ENCODE measurements at places on chromosomes 4 and X.
A peak's percentile ranks its signal among the peaks of the same experiment; 100 is the strongest.

DNA sequence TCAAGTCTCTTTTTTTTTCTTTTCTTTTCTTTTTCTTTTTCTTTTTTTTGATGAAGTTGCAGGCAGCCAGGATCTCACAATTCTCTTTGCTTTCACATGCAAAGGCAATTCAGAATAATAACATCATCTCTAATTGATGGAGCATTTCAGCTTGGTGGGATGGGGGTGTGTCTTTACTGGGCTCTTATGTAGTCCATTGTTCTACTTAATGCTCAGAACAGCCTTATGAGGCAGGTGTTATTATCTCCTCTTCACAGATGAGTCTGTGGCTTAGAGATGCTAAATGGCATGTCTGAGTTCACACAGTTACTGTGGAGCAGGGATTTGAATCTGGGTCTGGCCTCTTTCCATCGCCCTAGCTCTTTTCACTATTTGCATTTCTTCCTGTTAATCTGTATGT is 70.2 kb downstream of the TRPC5 start:
- DNase-seq: no peak

- no peak for DNase-seq
Observed at GRCh38 chrX:30887721-30888120, 1.3 kb downstream of the TAB3 start.

DNA sequence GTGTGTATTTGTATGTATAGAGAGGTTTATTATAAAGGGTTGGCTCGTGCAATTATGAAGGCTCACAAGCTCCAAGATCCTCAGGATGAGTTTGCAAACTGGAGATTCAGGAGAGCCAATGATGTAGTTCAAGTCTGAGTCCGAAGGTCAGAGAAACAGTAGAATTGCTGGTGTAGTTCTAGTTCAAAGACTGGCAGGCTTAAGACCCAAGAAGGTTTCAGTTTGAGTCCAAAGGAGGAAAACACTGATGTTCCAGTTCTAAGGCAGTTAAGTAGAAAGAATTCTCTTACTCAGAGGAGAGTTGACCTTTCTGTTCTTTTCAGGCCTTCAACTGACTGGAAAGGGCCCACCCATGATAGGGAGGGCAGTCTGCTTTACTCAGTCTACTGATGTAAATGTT is 89.1 kb downstream of the PTPN13 start:
- DNase-seq: no peak

DNA sequence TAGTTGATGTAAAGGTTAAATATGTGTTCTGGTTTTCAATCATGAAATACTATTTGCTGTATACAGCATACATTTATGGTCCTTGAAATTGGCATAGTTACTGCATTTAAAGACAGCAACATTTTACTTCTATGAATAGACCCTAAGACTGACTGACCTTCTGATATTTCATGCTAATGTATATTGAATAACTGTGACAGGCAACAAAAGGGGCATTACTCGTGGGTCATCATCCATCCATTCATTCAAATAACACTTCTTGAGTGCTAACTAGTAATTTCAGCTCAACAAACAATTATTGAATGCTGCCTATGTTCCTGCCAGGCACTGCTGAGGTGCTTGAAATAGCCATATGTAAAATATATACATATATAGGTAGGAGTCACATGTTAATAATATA is 92.8 kb upstream of the ADAMTS3 start:
- DNase-seq: no peak

DNA sequence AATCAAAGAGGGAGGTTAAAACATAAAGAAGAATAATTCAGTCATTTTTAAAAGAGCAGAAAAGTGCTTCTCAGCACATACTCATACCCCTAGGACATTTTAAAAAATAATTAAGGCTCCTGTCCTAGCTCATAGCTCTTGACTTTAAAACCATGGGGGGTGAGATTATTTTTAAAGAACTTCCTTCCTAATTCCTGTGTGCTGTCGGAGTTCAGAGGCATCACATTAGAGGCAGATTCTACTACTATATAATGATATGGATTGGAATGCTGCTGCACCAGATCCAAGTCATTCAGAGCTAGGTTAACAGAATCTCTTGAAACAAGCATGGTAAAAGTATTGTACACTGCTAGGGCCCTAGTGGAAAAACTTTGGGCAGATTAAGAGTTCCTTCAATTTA is 456.5 kb upstream of the ADGRL3 start:
- no peak for DNase-seq

DNA sequence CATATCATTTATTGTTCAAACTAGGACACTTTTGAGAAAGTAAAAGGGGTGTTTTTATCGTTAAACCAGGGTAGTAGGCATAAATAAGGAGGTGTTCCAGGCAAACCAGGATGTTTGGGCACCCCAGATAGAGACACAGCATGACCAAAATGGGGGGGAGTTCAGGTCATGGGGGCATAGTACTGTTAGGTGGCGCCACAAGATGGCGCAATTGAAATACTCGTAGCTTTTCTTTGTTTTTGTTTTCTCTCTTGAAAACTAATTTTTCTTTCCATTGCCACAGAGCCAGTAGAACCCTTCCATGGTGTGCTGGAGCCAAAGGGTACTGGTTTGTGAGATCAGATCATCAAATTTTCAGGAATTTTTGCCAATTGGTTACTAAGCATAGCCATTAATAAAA is 283.4 kb downstream of the BCOR start:
- DNase-seq: no peak

DNA sequence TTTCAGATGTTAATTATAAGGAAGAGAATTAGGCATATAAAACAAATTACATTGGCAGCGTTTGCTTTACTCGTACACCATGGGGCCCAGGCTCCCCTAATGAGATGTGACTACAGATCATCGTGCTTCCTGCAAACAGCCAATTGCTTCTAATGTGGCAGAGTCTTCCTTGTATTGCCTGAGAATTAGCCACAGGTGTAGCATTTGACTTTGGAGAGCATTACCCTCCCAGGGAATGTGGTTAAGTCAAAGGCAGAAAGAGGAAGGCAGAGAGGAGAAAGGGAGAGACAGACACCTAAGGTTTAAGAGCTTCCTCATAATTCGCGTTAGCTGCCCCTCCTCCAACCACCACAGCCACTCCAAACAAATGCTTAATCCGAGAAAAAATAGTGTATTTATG is 97.0 kb downstream of the MID1IP1 start:
- no peak for DNase-seq

DNA sequence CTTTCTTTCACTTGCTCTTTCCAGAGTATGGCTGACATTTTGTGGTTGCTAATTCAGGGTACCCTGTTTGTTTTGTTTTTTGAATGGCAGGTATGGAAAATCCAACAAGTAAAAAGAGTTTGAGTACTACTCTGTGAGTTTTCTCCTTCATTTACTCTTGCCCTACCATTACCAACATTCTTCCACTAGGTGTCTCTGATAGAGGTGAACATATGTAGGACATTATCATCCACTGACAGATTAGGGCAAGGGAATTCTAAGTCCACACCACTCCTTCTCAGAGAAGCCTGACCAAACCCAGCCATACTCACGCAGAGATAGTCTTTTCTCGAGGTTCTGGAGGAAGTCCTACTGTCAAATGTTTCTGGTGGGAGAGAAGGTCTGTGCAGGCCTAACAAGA is 36.7 kb upstream of the HDAC8 start:
- peak; percentile 6 for DNase-seq

- no peak for DNase-seq
Observed at GRCh38 chr4:3518511-3518880, 13.7 kb downstream of the LRPAP1 start.

GRCh38 chrX:109199726-109200125 is 282.2 kb downstream of the GUCY2F start:
- no peak for DNase-seq

GRCh38 chr4:53830511-53830910 is 233.9 kb downstream of the CHIC2 start:
- peak; percentile 18 for DNase-seq

- DNase-seq: no peak
Observed at GRCh38 chr4:105154576-105154975, 7.9 kb downstream of the TET2 start.

DNA sequence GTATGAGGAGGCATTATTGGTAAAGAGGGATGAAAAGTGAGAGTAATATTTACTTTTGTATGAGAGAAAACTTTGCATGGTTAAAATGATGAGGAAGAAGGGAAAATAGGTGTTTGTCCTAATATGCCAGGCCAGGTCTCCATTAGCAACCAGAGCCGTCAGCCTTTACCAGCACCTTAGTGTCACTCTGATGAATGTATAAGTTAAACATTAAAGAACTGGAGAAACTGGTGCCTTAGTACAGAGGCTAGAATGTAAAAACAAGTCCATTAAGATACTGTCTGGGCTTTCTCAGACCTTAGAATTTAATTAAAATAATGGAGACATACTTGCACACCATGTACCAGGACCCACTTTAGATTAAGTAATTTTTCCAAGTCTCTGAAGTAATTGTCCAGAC is 222.3 kb downstream of the FAM47A start:
- no peak for DNase-seq

DNA sequence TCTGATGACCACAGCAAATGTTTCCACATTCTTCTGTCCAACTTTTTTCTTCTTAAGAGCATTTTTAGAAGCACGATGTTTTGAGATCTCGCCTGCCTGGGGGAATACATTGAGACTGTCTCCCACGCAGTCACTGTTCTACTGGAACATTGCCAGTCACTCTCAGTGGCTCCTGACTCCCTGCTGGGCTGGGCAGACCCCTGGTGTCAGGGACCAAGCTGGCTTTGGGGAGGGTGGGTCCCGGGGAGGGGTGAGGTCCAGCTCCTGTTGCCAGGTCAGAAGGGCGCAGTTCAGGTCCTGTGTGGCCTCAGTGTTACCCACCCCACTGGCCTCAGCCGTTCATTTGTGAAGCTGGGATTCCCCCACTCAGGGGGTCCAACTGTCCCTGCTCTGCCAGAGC is 18.9 kb upstream of the ABLIM2 start:
- no peak for DNase-seq

DNA sequence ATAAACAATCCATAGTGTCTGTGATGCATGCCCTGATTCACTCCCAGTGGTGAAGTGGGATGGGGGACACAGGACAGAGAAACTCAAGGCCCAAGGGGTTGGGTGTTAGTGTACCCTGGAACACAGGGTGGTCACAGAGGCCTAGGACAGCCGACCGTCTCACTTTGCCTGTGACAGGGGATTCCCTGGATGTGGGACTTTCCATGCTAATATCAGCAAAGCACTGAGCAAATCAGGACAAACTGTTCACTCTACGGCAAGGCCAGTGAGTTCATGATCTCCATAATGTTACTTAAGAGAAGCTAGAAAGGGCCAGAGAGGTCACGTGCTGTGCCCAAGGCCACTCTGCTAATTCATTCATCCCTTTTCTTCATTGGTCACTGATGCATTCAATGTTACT is 158.7 kb upstream of the RBPJ start:
- DNase-seq: no peak

DNA sequence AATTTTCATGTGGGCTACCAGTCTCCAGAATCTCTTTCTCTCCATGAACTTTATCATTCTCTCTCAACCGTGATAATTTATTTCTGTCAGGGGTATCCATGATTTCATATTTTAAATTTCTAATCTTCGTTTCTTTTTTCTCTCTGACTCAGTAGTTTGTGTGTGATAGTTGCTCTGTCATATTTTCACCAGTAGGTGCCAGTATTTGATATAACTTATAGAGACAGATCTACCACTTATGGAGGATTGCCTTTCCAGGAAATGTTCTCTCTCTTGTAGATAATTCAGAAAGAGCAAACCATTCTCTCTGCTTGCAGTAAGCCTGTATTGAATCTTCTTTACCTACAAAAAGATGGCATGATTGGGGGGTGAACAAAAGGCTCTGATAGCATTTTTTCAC is 79.3 kb upstream of the DYNLT3 start:
- DNase-seq: no peak

- DNase-seq: no peak
Observed at GRCh38 chrX:101160001-101160400, 59.6 kb upstream of the DRP2 start.

- DNase-seq: no peak
Observed at GRCh38 chr4:152943672-152944071, 7.5 kb downstream of the FHDC1 start.

DNA sequence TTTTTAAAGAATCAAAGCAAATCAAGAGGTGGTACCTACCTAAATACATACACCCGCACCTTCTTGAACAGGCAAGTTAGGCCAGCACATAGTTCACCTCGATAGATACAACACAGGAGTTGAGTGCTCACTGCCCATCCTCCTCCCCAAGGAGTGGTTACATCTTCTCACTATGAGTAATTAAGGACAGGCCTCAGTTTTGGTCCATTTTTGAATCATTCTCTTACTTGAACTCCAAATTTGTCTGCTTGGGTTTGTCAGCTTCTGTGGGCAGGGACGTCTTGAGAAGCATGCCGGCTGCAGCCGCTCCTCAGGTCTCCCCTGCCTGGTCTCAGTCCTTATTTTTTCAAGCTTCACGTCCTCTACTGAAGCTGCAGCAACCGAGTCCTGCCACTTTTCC is 190.6 kb upstream of the RBPJ start:
- no peak for DNase-seq

DNA sequence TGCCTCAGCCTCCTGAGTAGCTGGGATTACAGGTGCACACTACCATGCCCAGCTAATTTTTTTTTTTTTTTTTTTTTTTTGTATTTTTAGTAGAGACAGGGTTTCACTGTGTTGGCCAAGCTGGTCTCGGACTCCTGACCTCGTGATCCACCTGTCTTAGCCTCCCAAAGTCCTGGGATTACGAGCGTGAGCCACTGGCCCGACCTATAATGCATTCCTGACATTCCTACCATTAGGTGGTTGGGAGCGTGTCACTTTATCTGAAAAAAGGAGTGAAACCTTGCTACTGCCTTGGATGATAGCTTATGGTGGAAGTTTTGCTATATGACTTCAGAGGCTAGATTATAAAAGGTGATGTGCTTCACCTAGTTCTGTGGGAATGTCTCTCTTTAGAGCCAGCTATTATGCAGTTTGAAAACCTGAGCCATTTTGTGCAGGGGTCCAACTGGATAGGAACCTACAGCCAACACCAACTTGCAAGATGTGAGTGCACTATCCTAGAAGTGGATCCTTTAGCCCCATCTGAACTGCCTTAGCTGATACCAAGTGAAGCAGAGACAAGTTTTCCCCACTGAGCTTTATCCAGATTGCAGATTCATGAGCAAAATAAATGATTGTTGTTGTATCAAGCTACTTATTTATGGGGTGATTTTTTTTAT is 29.8 kb upstream of the EMCN start:
- DNase-seq: no peak

GRCh38 chrX:110159235-110159634 is 156.3 kb downstream of the TMEM164 start:
- no peak for DNase-seq

GRCh38 chr4:71202705-71203104 is 136.1 kb upstream of the SLC4A4 start:
- DNase-seq: no peak

DNA sequence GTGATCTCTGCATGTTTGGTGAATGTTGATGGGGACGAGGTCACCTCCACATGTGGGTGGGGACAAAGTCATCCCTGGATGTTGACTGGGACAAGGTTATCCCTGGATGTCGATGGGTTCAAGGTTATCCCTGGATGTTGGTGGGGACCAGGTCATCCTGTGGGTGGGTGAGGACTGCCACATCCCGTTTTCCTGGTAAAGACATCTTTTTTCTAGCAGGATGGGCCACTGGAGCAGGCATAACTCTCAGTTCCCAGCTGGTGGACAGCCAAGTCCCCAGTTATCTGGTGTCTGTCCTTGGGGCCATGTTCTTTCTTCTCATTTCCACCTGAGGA is 28.3 kb upstream of the PLCXD1 start:
- DNase-seq: no peak
